A549 (cell line): ENCODE measurements at places on chromosomes 1 and 21.

- no peak for DNase-seq
Observed at GRCh38 chr1:240737298-240737697, 125.3 kb upstream of the GREM2 start.

DNA sequence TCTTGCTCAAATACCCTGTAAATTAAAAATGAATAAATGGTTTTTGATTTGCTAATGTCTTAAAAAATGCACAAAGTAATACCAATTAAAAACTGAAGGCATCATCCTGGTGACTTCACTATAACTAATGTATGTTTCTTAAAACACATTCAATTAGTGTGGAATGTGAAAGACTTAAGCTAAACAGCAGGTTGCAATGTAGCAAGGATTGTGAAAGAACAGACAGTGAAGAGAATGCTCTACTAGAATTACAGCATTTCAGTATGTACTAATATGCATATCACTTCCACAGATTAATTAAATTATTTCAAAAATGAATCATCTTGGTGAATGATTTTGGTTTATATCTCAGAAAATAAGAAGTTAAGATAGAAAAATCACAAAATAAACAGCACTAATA is 56.4 kb downstream of the LHX4 start:
- DNase-seq: no peak

DNA sequence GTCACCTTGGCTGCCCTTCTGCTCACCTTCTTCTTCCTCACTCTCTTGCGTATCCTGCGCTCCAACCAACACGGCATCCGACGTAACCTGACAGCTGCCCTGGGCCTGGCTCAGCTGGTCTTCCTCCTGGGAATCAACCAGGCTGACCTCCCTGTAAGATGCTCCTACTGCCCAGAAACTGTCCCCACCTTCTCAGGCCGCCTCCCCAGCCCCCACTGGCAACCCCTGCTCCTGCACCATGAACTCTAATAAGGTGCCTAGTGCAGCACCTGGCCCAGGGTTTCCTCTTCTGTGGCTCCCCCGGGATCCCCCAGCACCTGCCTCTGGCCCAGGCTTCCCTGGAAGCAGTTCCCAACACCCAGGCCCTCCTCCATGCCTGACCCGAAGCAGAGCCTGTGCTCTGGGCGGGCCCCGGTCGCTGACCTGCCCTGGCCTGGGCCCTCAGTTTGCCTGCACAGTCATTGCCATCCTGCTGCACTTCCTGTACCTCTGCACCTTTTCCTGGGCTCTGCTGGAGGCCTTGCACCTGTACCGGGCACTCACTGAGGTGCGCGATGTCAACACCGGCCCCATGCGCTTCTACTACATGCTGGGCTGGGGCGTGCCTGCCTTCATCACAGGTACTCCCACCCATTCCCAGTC is 12.8 kb downstream of the PSRC1 start:
- DNase-seq: no peak

DNA sequence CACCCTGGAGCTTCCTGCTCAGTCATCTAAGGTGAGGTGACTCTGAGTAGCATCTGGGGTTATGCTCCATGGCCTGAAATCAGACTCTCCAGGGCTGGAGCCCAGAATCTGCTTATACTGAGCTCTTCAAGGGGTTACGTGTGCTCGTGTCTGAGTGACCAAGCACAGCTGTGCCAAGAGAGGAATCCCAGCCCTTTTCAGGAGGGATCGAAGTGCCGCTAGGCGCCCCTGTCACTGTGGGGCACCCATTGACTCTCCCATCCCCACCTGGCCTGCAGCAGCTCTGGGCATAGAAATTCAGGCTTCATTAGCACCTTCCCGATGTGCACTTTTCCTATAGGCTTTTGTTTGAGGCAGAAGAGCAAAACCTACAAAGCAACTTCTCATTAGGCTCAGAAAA is 13.8 kb downstream of the VASH2 start:
- no peak for DNase-seq

DNA sequence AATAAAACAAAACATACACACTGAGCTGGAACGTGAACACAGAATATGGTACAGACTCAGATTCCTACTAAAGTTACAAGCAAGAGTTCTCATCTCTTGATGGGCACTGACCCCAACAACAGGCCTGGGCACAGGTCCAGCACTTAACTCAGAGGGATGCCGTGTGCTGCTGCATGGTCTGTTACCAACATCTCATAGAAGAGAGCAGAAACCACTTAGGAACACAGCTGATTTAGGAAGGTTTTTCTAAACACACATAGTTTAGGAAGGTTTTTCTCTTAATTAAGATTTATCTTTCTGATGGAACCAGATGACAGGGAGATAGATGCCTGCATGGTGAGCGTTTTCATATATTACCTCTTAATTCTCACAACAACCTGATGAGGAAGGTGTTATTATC is 1.5 kb downstream of the GCLM start:
- DNase-seq: no peak

- DNase-seq: no peak
Observed at GRCh38 chr1:61158591-61158990, 76.2 kb downstream of the NFIA start.

- no peak for DNase-seq
Observed at GRCh38 chr1:85339656-85340399, 63.4 kb upstream of the BCL10 start.

DNA sequence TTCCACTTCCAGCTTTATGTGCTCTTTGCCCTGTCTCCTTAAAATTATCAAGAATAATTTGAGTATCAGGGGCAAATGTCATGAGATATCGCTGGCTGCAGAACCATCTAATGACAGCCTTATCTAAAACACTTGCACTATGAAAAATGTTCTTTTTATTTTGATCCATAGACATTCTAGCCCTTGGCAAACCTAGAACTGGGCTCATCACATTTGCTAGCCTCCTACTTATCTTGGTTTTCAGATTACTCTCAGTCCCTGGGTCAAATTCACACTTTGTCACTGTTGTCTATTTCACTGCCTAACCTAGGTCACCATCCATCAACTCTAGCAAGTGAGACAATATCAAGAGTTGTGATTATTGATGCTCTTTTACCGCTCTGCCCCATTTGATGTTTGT is 59.9 kb upstream of the IPO9 start:
- DNase-seq: no peak

- no peak for DNase-seq
Observed at GRCh38 chr1:19613171-19613703, 30.9 kb upstream of the NBL1 start.

GRCh38 chr1:28518745-28519341 is 13.0 kb downstream of the RCC1 start:
- no peak for DNase-seq

DNA sequence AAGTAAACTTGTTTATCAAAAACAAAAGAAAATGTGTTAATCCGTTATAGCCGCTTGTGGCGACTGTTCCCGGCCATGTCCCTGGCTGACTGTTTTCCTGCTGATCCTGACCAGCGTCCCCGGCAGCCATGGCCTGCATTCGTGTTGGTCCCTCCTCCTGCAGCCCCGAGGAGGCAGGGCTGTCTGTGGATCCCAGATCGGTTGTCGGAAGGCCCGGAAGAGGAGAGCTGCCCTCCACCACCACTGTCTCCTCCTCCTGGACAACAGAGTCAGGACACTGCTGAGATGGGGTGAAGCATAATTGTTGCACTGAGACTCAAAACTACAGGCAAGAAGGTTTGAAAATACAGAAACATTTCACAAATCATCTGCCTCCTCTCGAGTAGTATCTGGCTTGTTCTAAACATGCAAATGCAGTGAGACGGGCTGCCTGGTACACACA is 3.6 kb upstream of the MXRA8 start:
- DNase-seq: no peak

DNA sequence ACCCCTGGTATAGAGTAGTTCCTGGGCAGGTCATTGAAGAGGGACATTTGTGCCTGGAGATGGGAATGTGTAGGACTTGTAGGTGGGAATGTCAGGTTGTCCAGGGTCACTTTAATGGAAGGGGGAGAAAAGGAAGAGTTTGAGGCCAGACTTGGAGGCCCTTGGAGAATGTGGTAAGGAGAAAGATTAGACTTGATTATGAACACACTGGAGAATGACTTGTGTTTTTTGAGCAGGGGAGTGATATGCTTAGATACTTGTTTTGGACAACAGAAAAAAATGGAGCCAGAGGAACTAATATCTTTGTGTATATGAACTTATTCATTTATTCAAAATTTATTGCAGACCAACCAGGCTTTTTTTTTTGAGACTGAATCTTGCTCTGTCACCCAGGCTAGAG is 17.9 kb downstream of the ELAPOR1 start:
- DNase-seq: no peak

DNA sequence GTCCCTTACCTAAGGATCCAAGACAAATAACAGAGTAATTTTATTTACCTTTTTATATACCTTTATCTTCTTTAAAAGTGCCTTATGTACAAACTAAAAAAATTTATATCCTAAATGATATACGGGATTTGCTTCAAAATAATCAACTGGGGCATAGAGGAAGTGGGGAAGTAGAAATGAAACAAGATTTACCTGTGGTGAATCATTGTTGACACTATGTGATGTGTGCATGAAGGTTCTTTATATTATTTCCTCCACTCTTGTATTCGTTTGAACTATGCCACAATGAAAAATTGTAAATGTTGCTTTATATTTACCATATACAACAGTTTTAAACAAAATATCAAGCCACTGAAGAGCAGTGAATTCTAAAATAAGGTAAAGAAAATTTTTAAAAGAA is 13.0 kb downstream of the RGS7 start:
- DNase-seq: no peak

GRCh38 chr1:32894019-32894600 is 7.1 kb downstream of the TMEM54 start:
- no peak for DNase-seq

DNA sequence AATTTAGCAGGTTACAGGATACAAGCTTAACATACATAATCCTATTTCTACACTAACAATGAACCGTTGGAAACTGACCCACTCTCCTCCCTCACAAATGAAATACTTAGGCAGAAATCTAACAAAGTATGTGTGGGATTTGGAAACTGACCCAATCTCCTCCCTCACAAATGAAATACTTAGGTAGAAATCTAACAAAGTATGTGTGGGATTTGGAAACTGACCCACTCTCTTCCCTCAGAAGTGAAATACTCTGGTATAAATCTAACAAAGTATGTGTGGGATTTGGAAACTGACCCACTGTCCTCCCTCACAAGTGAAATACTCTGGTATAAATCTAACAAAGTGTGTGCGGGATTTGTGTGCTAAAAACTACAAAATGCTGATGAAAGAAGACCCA is 60.3 kb downstream of the TRAF5 start:
- DNase-seq: no peak

GRCh38 chr1:117580436-117580835 is 25.4 kb upstream of the TENT5C start:
- no peak for DNase-seq

- no peak for DNase-seq
Observed at GRCh38 chr1:89407360-89407759, 43.5 kb downstream of the GBP6 start.

- no peak for DNase-seq
Observed at GRCh38 chr1:198196630-198197029, 39.8 kb downstream of the NEK7 start.

GRCh38 chr1:30834253-30834652 is 74.3 kb downstream of the SDC3 start:
- no peak for DNase-seq

- peak; percentile 55 for DNase-seq
Observed at GRCh38 chr1:179105393-179105792, 23.5 kb downstream of the TOR3A start.

DNA sequence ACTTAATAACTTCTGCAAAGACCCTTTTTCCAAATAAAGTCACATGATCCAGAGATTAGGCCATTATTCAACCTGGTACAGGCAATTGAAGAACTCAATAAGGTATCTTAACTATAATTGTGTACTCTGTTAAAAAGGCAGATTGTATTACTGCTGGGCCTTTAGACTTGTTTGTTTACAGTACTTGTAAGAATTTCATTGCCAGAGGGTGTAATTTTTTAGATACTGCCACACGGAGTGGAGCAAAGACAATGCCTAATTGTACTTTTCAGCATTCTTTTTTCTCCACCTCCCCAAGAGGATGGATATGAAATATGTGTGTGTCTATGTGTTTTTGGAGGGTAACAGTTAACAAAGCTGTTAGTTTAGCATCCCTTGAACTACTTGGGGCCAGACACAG is 47.5 kb downstream of the HUNK start:
- DNase-seq: no peak

DNA sequence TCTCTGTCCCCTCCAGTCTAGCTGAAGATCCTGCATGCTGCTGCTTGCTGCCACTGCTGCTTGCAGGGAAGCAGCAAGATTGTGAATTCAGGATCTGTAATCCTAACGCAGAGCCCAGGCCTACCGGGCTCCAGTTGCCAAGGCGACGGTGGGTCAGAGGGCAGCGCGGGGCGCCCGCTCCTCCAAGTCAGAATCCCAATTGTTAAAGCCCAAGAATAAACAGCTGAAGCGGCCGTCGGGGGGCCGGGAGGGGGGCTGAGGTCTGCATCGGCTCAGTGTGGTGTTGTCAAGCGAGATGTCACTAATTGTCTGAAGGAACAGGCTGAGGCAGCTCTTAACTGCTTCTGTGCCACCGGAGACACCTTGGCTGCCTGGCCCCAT is 36.8 kb downstream of the AHDC1 start:
- DNase-seq: no peak

DNA sequence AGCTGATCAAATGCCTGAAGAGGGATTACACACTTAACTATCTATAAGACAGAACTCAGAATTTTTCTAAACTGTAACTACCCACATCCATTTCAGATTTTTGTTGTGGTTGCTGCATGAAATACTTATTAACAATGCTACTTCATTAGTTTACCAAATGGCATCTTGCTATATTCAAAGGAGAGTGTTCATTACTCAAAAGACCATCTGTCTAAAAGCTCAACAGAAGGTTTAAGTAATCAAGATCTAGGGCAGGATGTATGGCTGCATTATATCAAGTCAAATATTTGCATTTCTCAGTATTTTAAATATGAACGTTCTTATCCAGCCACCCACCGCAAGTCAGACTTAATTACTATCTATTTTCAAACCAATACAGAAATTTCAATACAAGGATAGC is 79.9 kb downstream of the SIPA1L2 start:
- no peak for DNase-seq

DNA sequence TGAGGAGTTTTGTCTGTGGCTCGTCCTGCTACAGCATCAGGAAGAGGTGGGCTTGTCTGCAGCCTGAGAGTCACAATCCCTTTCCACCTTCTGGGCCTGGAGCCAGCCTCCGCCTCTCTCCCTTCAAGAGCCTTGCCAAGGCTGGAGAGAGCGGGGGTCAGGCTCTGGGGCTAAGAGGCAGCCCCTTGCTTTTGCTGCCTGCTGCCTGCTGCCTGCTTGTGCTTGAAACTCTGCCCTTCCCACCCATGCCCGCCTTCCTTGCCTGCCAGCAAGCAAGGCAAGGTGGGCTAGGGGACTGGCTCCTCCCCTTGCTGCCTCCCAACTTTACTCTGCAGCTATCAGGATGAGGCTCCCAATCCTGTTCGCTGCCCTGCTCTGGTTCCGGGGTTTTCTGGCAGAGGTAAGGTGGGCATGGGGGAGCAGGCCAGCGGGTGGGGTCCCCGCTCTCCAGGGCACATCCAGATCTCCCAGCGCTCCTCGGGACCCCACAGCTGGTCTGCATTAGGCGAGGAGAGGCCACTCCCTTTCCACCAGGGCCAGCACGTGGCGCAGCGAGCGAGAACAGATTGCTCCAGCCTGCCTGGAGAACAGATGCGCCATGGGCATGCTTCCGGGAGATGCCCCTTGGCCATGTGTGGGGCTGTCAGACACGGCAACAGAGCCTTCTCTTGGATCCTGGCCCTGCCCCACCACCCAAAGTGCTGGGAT is 7.5 kb upstream of the PTPN7 start:
- DNase-seq: no peak
